Kasumi-1 (cell line): ENCODE measurements at places on chromosomes 16 and 17.

DNA sequence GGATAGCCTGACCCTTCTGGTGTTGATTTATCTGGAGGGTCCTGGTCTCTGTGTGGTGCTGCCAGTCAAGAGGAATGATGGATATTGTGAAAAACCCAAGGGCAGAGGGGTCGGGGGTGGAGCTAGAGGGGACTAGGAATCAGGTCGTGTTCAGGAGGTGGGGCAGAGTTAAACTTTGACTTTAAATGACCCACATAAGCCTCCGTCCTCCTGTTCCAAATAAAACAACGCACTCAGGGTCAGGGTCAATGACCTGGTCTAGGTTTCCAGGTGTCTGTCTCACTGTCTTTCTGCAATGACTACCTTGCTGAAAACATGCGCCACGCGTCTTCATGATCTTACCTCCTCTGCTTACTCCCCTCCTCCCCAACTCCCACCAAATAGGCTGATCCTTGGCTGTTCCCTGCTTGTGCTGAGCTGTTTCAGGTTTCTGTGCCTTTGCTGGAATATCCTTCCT, 14.7 kb downstream of the AOC3 start:
- DNase-seq: no peak

- DNase-seq: peak; percentile 93
These were observed 39.3 kb downstream of the CHD9 start for GRCh38 chr16:53094013-53094630.

GRCh38 chr17:36705283-36705795, 104.0 kb downstream of the MRM1 start:
- DNase-seq: no peak

DNA sequence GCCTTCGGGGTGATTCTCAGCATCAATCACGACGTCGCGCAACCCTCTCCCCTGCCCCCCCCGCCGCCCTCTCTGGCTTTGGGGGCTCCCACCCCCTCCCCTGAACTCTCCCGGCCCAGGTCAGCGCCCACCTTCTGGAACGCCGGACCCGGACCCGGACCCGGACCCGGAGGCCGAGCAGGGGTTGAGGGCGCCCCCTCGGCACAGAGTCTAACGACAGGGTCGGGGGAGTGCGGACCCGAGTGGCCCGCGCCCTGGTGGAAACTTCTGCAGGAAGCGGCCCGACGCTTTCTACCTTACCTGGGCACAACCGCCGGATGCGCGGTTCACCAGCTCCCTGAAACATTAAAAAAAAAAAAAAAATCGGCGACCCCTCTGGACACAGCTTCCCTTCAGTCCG, 16.2 kb downstream of the SALL1 start:
- DNase-seq: no peak

DNA sequence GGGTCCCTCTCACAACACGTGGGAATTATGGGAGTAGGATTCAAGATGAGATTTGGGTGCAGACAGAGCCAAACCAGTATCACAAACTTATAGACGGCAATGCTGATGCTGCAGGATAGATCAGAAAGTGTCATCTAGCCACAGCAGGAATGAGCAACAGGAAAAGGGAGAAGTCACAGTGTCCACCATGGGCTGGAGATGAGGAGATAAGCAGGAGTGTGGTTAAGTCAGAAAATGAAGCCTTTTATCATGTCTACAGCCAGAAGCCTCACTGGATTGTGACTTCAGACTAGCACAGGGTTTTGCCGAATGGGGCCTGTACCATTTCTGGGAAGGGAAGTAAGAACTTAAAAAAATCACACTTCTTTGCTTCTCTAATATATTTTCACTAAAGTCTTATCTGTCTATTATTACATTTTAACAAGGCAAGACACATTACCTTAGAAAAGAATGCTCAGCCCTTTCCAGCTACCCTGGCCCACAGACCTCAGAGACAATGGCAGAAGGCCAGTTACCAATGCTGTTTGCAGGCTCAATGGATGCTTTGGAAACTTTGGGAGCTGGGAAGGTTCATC, 490.2 kb upstream of the SALL1 start:
- peak; percentile 24 for DNase-seq

GRCh38 chr16:57262841-57263540, 17.9 kb downstream of the ARL2BP start:
- no peak for DNase-seq

- peak; percentile 75 for DNase-seq
These were observed 15.7 kb downstream of the ADAM11 start for GRCh38 chr17:44774271-44775135.

GRCh38 chr17:75914643-75915267, 10.1 kb upstream of the MRPL38 start:
- no peak for DNase-seq

DNA sequence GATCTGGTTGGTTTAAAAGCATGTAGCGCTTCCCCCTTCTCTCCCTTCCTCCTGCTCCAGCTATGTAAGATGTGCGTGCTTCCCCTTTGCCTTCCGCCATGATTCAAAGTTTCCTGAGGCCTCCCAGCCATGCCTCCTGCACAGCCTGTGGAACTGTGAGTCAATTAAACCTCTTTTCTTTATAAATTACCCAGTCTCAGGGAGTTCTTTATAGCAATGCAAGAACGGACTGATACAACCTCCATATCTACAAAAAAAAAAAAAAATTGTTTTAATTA, 16.6 kb upstream of the PDXDC1 start:
- DNase-seq: no peak

DNA sequence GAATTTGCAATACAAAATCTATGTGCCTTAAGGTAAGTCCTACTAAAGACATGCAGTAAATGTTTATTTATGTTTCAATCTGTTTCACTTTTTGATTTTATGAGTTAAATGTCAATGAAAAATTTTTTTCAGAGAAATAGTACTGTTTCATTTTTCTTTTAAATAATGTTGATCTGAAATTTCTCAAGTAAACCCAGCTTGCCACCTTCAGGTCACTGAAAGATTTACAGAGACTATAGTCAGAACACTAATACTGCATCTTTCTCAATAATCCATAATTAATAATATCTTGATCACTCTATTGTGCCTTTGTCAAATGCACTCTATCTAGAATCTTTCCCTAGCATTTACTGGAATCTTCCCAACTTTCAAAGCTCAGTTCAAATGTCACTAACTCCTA, 6.5 kb upstream of the DHX40 start:
- DNase-seq: peak; percentile 62

DNA sequence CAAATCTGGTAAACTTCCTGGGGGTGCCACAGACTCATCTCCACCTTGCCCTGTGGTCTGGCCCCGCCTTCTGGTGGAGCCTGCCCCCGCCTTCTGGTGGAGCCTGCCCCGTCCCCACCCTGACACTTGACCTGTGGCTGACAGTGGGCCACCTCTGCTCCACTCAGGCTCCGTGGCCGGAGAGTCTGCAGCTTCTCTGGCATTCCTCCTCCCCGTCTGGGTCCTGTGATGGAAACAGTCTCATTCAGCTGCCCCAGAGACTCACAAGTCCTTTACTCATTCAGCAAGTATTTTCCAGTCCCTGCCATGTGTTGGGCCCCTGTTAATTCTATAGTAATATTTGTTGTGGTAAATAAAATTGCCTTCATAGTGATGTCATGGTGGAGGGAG, 21.0 kb upstream of the G6PC1 start:
- DNase-seq: no peak

GRCh38 chr16:24308200-24308599, 52.1 kb downstream of the CACNG3 start:
- DNase-seq: no peak

GRCh38 chr16:88264641-88265285, 118.0 kb upstream of the ZNF469 start:
- DNase-seq: no peak

- DNase-seq: no peak
These were observed 357.9 kb upstream of the ZFHX3 start for GRCh38 chr16:73405851-73406250.

GRCh38 chr16:88534638-88535190, 35.5 kb upstream of the ZC3H18 start:
- no peak for DNase-seq

- no peak for DNase-seq
These were observed 10.7 kb downstream of the TBX2 start for GRCh38 chr17:61410141-61411010.

- no peak for DNase-seq
These were observed 10.3 kb upstream of the KSR1 start for GRCh38 chr17:27445971-27446370.

GRCh38 chr16:68884401-68884800, 41.1 kb downstream of the TANGO6 start:
- no peak for DNase-seq

DNA sequence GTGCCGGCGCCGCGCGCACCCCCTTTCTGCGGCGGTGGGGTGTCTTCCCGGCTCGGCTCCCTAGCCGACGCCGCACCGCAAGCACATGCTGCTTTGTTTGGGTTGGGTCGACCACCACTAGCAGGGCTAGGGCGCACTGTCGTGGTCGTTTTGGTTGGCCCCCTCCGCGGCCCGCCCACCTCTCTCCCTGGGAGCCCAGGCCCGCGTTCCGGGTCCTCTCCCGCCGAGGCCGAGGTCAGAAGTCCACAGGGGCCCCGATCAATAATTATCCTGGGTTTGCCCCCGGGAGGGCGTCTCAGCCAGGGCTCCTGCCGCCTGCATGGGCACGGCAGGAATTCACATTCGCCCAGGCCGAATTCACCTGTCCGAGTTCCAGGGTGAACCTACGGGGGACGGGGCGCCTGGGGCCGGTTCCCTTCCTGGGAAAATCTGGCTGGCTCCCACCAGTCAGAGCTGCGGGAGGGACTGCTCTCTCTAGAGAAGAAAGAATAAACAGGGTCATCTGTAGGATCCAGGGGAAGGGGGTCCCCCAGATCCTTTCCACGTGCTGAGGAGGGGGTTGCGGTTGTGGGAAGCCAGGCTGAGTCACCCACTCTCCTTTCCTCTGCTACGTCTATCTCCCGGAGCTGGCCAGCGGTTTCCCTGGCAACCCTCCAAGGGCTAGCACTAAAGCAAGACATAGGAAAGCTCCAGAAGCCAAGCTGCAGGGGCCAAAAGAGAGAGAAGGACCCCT, 584 bp upstream of the STAT5B start:
- peak; percentile 34 for DNase-seq

DNA sequence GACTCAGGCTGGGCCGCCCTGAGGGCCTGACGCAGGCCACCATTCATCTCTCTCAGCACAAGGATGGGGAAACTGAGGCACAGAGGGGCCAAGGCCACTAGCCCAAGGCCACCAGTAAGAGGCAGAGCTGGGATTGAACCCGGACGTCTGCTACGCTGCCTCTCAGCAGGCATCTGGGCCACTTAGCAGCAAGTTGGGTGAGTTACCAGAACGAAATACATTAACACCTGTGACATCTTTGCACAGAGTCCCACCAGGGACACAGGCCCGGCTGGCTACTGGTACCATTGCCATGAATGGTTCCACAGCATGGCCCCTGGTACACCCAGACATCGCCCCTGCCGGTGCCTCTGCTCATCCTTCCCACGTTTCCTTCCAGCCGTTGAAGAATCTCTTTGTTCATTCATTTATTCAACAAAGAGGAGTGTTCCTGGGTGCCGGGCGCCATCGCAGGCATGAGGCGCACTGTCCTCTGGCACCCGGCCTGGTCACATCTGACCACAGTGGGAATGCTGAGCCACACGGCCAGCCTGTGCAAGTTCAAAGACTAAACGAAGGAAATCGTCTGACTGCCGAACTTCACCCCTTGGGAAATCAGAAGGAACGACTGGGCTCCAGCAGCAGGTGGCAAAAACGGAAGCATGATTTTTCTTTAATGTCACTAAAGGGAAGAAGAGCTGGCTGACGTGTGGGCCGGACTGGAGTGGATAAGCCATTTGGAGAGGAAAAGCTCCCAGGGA, 7.4 kb upstream of the ZNF469 start:
- DNase-seq: no peak

DNA sequence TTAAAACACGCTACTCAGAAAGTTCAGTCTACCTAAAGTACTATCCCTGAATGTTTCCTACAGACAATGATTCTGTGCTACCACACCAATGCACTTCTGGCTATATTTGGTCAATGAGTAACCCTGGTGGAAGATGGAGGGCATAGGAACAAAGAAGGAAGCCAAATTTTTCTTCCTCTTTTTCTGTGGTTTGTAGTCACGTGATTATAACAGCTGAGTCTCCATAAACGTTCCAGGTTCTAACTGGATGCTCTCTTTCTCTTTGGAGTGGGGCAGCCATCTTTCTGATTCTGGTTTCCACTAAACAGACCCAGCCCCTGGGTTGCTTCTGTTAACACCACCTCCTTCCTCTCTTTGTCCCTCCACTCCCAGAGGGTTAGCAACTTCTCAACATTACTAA, 274.9 kb downstream of the CDH11 start:
- DNase-seq: peak; percentile 31

GRCh38 chr17:804541-805435, 22.6 kb downstream of the MRM3 start:
- no peak for DNase-seq

DNA sequence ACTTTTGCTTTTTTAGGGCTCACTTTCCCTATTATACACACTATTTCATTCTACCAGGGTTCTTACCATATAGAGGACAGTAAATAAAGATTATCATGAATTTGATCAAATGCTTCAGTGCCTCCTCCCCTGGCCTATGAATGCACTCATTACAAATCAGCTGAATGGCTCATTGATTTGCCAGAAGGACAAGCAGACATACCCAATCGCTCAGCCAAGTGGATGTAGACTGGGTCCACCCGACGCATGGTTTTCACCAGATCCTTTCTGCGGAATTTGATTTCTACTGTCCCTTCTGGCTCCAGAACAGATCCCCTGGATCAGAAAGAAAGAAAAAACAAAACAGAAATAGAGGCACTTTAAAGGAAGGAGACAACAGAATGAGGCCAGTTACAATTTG, 162.6 kb downstream of the AATF start:
- no peak for DNase-seq

DNA sequence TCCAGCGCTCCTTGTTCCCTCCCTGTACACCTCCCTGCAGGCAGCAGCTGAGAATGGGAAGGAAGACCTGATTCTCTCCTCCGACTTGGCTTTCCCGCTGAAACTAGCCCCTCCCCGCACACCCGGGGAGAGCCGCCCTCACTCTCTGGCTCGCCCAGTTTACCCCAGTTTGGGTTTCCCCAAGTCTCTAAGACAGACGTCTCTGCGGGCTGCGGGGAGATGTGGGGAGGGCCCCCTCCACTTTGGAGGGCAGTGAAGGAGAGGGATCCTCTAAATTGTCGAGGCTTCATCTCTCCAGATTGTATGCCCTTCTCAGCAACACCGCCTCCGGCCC, 797 bp downstream of the GRB7 start:
- DNase-seq: no peak
